ENCODE measurements at places on chromosomes 7 and 10.

GRCh38 chr10:21724687-21725367, 190.8 kb downstream of the MLLT10 start:
- DNase-seq, result peak; percentile 62

- no peak for DNase-seq
These were observed 135.3 kb downstream of the OAT start for GRCh38 chr10:124283215-124283948.

GRCh38 chr10:97185326-97186058, at the start of gene SLIT1:
TSS of gene SLIT1 (minus strand) at chr10:97185959. CDS start at chr10:97185674, 285 bp downstream.
- no peak for DNase-seq

GRCh38 chr7:102165136-102165535, 121.5 kb upstream of the SH2B2 start:
- DNase-seq, result no peak

- no peak for DNase-seq
These were observed 143.3 kb upstream of the LRGUK start for GRCh38 chr7:133983685-133984419.

- DNase-seq, result no peak
These were observed 10.8 kb upstream of the GATA3 start for GRCh38 chr10:8043569-8044306.

DNA sequence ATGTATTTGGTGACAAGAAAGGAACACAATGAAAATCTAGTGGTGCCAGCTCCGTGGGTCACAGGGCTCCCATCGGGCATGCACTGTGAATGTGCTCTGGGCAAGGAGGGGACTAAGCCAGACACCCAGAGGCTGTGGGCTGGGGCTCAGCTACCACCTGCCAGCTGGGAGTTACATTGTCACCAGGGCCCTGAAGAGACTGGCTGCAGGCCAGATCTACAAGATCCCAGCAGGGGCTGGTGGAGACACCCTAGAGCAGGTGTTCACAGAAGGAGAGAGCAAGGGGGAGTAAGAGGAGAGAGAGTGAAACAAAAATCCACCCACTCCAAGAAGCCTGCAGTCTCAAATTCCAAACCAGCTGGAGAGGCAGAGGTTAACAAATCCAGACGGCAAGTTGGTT, 116.6 kb upstream of the ADCY1 start:
- no peak for DNase-seq

Measured in activated naive CD4-positive, alpha-beta T cell treated with anti-CD3 and anti-CD28 coated beads, Interleukin-2, amount 10 ng/mL, durations not matched to agents 7 days and 5 days (primary cell).